ENCODE measurements at places on chromosomes 2 and 18.

DNA sequence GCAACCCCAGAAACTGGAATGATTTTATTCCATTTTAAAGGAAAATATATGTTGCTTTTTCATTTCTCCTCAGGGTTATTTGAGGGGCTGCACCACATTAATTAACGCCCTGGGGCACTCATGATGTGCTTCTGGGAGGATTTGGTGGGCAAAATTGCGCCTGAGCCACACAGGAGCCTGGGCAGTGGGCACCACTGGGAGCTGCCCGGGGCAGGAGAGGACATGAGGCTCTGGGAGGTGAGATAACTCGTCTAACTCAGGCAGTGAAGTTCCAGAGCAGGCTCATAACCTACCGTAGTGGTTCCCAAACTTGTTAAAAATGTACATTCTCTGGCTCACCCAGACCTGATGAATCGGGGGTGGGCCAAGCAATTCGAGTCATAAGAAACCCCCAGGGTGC, 68.3 kb downstream of the EDAR start:
- DNase-seq = no peak

DNA sequence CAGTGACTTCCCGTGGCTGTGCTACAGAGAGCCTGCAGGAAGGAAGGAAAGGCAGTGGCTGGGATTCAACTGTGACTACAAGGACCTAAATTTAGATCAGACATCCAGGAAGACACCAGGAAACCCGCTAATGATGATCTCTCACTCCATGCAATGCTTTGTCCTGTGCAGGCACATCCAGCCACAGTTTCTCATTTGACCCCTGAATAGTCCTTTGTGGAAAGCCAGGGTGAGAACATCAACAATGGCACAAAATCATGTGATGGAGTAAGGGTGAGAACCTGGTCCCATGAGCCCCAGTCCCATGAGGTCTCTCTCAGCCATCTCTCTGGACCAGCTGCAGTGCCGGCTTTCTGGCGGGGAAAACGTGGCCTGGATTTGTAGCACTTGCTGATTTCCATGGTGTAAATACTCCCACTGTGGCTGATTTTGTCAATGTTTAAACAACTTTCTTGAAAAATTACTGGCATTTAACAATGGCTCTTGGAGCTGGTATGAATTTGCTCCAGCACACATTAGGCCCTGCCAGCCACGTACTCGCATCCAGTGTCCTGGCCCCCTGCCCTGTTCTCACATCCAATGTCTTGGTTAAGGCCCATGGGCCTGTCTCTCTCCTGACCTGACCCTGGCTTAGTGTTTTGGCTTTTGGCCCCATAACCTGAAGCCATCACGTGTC, 159.0 kb upstream of the HAAO start:
- DNase-seq = no peak

DNA sequence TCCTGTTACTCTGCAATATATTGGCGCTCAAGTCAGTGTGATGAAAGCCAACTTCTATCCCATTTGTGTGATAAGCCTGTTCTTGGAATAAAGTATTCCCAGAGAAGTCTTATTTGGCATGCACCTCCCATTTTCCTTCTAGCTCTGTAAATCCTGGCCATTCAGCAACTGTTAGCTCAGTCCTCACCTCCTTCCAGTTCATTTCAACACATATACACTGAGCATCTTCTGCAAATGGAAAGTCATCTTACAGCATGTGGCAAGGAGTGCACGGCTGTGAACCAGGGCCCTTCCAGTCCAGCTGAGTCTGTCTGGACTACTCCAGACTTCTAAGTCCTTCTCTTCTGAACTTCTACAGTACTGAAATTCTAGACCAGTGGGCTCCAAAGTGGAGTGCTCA, 53.1 kb downstream of the SPATS2L start:
- no peak for DNase-seq

DNA sequence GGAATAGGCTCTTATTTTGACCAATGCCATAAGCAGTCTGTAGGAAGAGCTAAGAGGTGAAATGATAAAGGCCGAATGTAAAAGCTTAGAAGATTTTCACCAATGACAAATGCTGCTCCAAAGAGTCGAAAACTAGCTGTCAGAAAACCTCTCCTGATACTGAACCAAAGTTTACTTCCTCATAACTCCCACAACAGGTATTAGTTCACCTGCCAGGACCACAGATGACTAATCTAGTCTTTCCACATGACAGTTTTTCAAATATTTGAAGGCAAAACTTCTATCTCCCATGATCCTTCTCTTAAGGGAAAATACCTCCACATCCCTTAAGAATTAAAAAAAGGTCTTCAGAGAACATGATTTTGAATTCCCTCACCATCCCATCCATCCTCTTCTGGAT, 473.2 kb upstream of the SPHKAP start:
- no peak for DNase-seq

GRCh38 chr2:2569306-2569705, 238.2 kb upstream of the MYT1L start:
- no peak for DNase-seq

GRCh38 chr18:21110713-21111345, 784 bp downstream of the ROCK1 start:
- no peak for DNase-seq

DNA sequence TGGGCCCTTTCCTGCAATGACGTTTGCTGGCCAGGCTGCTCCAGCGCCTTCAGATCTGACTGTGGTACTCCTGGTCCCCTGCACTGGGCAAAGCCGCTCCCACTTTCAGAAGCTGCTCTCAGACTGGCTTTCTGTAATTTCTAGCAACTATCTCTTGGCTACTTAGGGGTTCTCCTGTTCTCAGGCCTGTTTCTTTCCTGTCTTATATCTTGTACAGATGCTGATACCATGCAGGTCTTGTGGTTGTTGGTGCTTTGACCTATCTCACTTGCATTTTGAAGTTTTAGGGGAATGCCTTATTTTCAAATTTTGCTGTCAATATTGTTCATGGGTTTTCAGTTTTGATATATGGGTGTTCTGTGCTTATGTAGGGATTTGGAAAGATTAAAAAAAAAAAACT, 145.8 kb downstream of the CLIP4 start:
- DNase-seq = no peak

DNA sequence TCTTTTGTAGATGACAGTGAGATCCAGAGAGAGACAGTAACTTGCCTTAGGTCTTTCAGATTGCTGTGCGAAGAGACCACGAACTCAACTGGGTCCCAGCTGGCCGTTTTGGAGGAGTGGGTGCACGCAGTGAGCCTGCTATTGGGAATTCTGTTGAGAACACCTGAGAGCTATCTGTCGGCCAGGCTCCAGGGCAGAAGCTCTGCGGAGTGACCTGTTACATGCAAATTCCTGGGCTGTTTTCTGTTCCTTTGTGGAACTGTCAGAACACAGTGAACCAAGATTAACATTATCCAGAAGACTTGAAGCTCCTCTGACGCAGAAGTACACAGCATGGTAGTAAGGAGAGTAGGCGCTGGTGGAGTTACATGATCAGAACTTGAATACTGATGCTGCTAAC, 99.5 kb upstream of the LMAN1 start:
- DNase-seq = no peak

DNA sequence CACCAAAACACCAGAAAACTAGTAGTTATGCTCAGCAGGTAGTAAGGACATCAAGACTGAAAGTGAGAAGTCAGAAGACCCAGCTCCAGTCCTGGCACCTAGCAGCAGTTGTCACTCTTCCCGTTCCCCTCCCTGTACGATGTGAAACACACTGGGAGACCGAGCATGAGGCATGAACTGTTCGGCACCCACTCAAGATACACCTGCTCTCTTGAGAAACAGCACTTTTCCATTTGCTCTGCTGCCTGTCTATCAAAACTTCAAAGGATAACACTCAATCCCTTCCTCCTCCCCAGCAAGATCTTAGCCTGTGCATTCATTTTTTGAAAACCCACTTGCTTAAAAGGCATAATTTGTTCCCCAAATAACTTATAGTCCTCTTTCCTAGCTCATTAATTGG, 123.9 kb downstream of the PLEKHM3 start:
- no peak for DNase-seq

DNA sequence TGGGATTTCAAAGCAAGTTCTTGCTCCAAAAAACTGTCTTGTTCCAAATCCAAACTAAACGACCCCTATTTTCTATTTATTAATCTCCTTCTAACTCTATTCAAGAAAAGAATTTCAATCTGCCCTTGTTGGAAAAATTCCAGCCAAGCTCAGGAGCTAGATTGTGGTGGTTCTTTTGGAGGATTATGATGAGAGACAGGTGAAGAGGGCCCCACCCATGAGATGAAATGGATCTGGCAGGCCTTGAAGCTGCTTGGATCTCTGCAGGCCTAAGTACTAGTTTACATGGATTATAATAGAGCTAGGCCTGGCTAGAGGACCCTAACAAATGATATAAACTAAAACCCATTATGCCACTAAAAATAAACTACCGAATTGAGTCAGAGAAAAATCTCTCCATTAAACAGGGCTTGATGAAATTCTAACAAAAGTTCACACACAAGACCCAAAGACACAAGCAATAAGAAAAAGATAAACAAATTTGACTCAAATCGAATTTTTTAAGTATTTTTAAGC, 101.6 kb downstream of the GFPT1 start:
- no peak for DNase-seq

GRCh38 chr2:165902934-165903333, 50.6 kb downstream of the TTC21B start:
- DNase-seq = no peak

DNA sequence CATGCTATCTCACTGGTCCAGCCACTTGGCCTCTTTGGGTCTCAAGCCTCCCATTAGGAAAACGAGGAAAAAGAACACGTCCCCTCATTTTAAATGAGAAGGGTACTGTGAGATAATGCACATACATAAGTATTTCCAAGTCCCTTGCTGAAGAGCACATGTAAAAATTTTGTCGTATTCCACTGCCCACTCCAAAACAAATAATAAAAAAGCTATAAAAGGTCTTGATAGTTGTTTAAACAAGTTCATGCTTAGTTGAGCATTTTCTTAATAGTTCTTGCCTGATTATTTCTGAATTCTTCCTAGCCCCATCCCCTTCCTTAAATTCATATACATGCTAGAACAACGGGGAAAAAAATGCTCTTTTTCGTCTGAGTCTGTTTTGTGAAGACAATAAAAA, 110.2 kb upstream of the RNU4ATAC start:
- no peak for DNase-seq

DNA sequence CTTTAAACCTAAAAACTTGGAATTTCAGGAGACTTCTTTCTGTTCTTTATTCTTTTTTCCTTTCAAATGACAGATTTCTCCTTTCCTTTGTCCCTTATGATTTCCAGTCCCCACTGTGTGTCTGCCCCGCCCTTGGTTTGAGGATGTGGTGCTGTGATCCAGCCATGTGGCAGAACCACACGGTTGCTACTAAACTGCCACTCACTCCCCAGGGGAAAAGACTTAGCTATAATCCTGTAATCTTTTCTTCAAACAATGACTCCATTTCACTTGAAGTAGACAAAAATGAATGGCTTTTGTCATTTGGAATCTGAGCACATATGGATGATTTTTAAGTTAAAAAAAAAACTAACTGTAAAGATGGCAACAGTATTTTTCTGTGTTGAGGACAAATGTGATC, 76.2 kb upstream of the STAM2 start:
- no peak for DNase-seq

DNA sequence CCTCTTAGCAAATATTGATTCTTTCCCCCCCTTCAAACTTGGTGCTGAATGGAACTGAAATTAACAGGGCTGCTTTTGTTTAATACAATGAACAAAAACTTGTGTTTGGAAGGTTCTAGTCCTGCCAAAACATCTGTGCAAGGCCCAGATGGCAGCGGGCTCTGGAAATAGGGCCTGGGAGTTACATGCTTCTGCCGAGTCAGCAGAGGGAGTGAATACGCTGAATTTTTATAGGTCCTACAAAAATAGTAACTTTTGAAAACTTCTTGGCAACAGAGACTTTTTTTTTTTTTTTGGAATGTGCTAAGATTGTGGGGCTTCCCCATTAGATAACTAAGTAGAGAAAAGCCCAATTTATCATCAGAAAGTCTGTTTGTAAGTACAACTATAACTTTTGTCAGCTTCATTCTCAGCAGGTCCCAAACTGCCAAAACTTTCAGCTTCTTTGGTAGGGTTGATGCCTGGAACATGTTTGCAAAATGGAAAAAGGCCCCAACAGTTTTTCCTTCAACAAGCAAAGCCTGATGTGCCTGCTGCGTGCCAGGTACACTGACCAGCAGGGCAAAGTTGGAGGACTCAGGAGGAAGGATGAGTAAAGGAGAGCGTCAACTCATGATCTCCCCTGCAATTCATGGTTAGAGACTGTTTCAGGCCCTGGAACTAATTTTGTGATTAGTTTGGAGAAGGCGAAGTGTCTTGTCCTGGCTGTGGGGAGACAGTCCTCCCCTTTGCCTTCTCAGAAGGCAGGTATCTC, 45.1 kb upstream of the HDAC4 start:
- no peak for DNase-seq

DNA sequence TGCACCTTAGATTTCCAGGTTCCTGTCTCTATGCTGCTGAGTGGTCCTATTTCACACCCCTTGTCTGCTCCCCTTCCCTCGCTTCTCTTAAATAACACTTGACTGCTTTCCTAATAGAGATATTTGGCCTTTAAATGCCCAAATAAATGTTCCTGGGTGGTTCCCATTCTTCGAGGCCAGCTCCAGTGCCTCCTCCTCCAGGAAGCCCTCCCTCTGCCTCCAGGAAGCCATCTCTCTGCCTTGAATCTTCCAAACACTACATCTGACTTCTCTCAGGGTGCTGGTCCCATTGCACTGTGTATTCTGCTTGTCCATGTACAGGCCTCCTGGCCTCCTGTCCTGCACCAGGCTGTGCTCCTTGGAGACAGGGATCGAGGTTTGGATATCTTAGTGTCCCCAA, 14.2 kb downstream of the EHD3 start:
- DNase-seq = no peak

DNA sequence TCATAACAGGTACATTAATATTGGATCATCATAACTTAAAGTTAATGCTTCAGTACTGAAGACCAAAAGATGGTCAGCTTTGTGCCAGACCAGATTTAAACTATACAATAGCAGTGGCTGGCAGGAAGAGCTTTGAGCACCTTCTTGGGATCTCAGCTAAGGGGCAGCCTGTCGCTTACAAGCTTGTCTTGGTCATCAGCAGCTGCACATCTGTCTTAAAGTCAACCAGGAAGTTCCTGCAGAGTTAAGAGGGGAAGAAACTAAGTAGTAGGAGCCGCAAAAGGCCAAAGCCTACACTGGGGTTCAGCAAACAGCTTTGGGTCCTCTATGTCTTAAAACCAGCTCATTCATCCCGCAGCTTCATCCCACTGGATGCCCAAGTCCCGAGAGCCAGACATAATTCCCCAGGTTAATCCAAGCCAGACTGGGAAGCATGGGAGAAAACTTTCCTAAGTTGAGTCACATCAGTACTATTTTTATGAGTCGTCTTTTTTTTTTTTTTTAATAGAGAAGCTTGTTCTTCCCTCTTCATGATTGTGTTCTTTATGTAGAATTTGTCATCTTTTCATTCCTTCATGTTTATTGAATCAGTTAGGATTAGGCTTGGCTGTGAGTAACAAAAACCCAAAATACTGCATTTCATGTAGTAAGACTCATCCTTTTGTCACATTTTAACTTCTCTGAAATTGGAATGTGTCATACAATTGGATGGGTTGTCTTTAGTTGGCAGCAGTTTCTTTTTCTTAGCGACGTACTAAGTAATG, 59.3 kb downstream of the SERTAD2 start:
- no peak for DNase-seq

Measured in NCI-H1436 treated with DMSO at 0.1 percent for 48 hours (cell line).